ENCODE measurements at places on chromosomes 7 and 10. TPM values are rescaled to one million over a fixed set of nuclear protein-coding genes. Genes with fewer than 3 reads are reported as not detected.
A peak's percentile ranks its signal among the peaks of the same experiment; 100 is the strongest.

GRCh38 chr10:132785723-132786475 is at the start of gene NKX6-2:
TSS of gene NKX6-2 (minus strand) at chr10:132786147. CDS start at chr10:132785948, 199 bp downstream.
- peaks cover 7% of the 10 kb centered on the region for H3K4me1 ChIP-seq
- H3K4me3 ChIP-seq: no peak within 1 kb of the TSS
- H3K27me3 ChIP-seq: peaks cover 25% of the 10 kb centered on the region
- H3K27ac ChIP-seq: no peak within 1 kb of the TSS
- DNase-seq: no peak
- peaks cover 8% of the 10 kb centered on the region for H3K36me3 ChIP-seq

GRCh38 chr10:25849988-25850387 is 84.0 kb upstream of the MYO3A start:
- no peak overlapping the region for H3K27ac ChIP-seq
- no peaks in the 10 kb centered on the region for H3K36me3 ChIP-seq
- DNase-seq: no peak
- no peak overlapping the region for H3K4me3 ChIP-seq
- no peaks in the 10 kb centered on the region for H3K4me1 ChIP-seq

GRCh38 chr7:6409944-6410693 is 37.6 kb downstream of the DAGLB start:
- no peaks in the 10 kb centered on the region for H3K27me3 ChIP-seq
- no peak overlapping the region for H3K4me3 ChIP-seq
- DNase-seq: no peak
- no peak overlapping the region for H3K27ac ChIP-seq

DNA sequence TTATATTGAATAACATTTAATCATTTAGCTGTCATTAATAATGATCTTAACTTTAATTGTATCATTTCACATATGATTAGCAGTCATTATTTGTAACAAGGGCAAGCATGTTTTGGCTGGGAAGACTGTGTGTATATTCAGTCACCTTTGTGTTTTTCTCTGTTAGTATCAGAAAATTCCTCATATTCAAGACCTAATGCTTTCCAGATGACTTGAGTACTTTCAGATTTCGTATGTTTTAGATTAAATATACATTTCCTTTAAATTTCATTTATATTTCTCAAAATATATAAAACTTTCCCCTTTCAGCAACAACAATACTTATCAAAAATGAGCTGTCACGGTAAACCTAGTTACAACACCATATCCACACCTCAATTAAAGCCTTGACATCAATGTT is 6.3 kb upstream of the CACNA2D1 start:
- no peak for DNase-seq
- H3K4me1 ChIP-seq: no peaks in the 10 kb centered on the region
- H3K27me3 ChIP-seq: peaks cover 4% of the 10 kb centered on the region
- no peaks in the 10 kb centered on the region for H3K36me3 ChIP-seq
- no peak overlapping the region for H3K27ac ChIP-seq

GRCh38 chr10:4131407-4132215 is 346.6 kb upstream of the KLF6 start:
- peaks cover 37% of the 10 kb centered on the region for H3K4me1 ChIP-seq
- H3K27ac ChIP-seq: peak overlapping the region; percentile 49
- peak overlapping the region; percentile 27 for H3K4me3 ChIP-seq
- peak; percentile 86 for DNase-seq
- H3K36me3 ChIP-seq: no peaks in the 10 kb centered on the region

- DNase-seq: no peak
- H3K36me3 ChIP-seq: no peaks in the 10 kb centered on the region
- H3K4me3 ChIP-seq: no peak overlapping the region
- H3K27me3 ChIP-seq: no peaks in the 10 kb centered on the region
Observed at GRCh38 chr10:12466704-12467305, 117.5 kb downstream of the CAMK1D start.

GRCh38 chr7:12765431-12766100 is 78.1 kb downstream of the ARL4A start:
- no peaks in the 10 kb centered on the region for H3K36me3 ChIP-seq
- no peak for DNase-seq
- H3K4me1 ChIP-seq: no peaks in the 10 kb centered on the region
- no peak overlapping the region for H3K4me3 ChIP-seq
- H3K27ac ChIP-seq: no peak overlapping the region

The CLCN1 gene
- not detected for total RNA-seq

The CDK14 gene
- 0.47 TPM for total RNA-seq

The MEST gene
- total RNA-seq: 2.7 TPM

DNA sequence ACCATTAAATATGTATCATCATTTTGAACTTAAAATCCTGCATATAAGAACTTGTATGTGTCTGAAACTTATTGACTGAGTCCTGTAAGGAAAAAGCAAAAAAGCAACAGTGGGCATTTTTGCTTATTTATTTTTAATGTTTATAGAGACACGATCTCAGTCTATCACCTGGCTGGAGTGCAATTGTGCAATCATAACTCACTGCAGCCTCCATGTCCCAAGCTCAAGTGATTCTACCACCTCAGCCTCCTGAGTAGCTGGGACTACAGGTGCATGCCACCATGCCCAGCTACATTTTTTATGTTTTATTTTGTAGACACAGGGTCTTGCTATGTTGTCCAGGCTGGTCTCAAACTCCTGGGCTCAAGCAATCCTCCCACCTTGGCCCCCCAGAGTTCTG is 32.2 kb downstream of the MYL10 start:
- no peak for DNase-seq
- H3K4me3 ChIP-seq: no peak overlapping the region
- H3K27ac ChIP-seq: no peak overlapping the region
- no peaks in the 10 kb centered on the region for H3K4me1 ChIP-seq

The CFTR gene
- not detected for total RNA-seq

GRCh38 chr7:14184292-14184864 is 194.9 kb upstream of the ETV1 start:
- H3K36me3 ChIP-seq: no peaks in the 10 kb centered on the region
- H3K4me3 ChIP-seq: no peak overlapping the region
- no peaks in the 10 kb centered on the region for H3K4me1 ChIP-seq
- H3K27me3 ChIP-seq: no peaks in the 10 kb centered on the region
- DNase-seq: no peak

The THNSL1 gene
- total RNA-seq: 0.52 TPM

DNA sequence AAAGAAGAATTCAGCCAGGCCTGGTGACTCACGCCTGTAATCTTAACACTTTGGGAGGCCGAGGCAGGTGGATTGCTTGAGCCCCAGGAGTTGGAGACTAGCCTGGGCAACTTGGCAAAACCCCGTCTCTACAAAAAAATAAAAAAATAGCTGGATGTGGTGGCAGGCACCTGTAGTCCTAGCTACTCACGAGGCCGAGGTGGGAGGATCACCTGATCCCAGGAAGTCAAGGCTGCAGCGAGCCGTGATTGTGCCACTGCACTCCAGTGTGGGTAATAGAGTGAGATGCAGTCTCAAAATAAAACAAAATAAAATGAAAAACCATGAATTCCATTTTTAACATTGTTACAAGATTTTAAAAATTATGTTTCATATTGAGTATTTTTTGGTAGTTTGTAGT is 988.9 kb upstream of the ZNF722 start:
- H3K27ac ChIP-seq: no peak overlapping the region
- no peaks in the 10 kb centered on the region for H3K4me1 ChIP-seq
- no peak overlapping the region for H3K4me3 ChIP-seq
- DNase-seq: no peak

DNA sequence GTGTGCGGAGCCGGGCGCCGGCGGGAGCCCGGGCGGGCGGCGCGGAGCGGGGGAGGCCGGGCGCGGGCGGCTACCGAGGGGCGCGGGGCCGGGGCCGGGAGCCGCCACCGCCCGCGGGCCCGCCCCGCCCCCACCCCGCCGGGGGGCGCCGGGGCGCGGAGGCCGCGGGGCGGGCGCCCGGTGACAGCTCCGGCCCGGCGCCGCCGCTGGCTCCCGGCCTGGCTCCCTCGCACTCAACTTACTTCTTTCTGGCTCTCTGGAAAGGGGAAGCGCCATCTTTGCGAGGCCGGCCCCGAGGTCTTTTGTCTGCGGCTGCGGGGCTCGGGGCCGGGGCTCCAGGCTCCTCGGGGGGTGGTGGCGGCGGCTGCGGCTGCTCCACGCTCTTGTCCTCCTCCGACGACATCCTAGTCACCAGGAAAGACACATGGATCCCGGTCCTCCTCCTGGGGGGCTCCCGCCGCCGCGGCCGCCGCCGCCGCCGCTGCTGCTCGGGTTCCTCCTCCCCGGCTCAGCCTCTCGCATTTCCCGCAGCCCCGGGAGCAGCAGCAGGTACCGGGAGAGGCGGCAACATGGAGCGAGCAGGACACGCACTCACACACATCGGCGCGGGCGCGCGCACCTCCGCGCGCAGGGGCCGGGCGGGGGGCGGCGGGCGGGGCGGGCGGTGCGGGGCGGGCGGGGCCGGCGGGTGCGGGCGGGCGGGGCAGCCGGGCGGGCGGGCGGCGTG is at the start of gene KMT2C:
Gene KMT2C, minus strand, starts transcription at position 620 of the 727 bp plus-strand sequence. Its CDS starts 217 bp downstream, at position 403.
- H3K27me3 ChIP-seq: no peaks in the 10 kb centered on the region
- peak within 1 kb of the TSS; percentile 92 for H3K27ac ChIP-seq
- H3K4me3 ChIP-seq: peak within 1 kb of the TSS; percentile 72
- no peaks in the 10 kb centered on the region for H3K36me3 ChIP-seq

The FAM237B gene
- total RNA-seq: not detected

DNA sequence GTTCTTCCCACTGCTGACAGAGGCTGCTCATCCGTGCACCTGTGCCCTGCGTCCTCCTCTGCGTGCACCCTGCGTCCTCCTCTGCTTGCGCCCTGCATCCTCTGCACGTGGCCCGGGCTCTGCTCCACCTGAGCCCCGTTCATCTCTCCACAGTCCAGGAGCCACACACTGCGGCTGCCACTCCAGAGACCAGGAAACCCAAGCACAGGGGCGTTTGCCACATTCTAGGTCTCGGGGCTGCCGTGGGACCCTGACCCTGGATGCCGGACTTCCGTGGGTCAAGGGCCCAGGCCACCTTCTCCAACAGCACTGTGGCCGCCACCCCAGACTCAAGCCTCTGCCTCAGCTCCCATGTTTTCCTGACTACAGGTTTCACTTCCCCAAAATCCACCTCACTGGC is 460.4 kb downstream of the PTPRN2 start:
- H3K27ac ChIP-seq: no peak overlapping the region
- no peaks in the 10 kb centered on the region for H3K4me1 ChIP-seq
- no peak overlapping the region for H3K4me3 ChIP-seq
- no peak for DNase-seq

DNA sequence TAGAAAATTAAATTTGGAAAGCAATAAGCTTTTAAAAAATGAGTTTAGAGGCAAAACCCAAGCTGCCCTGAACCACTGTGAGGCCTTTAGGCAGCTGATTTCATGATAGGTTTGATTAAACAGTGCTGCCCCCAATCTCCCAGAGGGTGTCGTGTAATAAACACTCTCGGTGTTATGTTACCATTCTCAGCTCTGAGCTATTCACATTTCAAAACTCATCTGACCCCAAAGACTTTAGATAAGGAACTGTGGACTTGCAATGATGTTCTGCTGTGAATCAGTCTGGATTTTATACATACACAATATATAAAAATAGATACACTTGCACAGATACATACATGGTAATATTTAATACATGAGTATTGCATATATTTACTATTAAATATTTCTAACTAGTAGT is 120.4 kb downstream of the MALRD1 start:
- H3K4me3 ChIP-seq: no peak overlapping the region
- no peaks in the 10 kb centered on the region for H3K36me3 ChIP-seq
- H3K27me3 ChIP-seq: no peaks in the 10 kb centered on the region
- H3K4me1 ChIP-seq: no peaks in the 10 kb centered on the region

The CYP2C8 gene
- 0.30 TPM for total RNA-seq

DNA sequence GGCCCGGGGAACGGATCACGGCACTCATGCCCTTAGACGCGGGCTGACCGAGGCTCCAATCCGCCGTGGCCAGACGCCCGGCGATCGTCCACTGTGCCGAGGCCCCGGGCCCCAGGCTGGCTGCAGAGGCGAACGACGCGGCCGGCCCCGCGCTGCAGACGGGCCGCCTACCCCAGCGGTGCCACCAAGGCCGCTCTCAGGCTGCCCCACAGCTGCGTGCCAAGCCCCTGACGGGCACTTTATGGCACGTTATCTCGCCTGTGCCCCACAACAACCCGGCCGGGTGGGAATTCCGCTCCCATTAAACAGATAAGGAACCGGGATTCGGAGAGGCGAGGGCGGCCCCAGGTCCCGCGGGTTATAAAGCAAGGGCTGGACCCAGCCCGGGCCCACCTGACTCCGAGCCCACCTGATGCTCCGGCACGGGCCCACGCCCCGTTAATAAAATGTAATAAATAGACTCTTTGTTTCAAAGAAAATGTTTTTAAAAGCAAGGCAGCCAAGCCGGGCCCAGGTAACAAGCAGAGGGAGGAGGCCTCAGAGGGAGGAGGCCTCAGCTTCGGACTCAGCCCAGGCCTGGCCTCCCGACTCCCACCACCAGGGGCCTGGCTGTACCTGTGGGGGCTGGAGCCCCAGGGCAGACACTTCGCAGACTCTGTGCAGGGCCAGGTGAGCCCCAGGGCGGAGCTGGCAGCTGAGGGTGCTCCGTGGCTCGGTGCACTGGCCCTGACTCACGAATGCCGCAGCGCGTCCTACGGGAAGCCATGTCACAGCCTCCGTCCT is 79.7 kb downstream of the FOXL3 start:
- no peak overlapping the region for H3K27ac ChIP-seq
- no peak for DNase-seq
- no peak overlapping the region for H3K4me3 ChIP-seq
- H3K27me3 ChIP-seq: no peaks in the 10 kb centered on the region

- no peaks in the 10 kb centered on the region for H3K4me1 ChIP-seq
- H3K27ac ChIP-seq: no peak overlapping the region
- no peaks in the 10 kb centered on the region for H3K36me3 ChIP-seq
- H3K4me3 ChIP-seq: no peak overlapping the region
- H3K27me3 ChIP-seq: no peaks in the 10 kb centered on the region
Observed at GRCh38 chr7:78389022-78389421, 590.4 kb downstream of the PHTF2 start.

DNA sequence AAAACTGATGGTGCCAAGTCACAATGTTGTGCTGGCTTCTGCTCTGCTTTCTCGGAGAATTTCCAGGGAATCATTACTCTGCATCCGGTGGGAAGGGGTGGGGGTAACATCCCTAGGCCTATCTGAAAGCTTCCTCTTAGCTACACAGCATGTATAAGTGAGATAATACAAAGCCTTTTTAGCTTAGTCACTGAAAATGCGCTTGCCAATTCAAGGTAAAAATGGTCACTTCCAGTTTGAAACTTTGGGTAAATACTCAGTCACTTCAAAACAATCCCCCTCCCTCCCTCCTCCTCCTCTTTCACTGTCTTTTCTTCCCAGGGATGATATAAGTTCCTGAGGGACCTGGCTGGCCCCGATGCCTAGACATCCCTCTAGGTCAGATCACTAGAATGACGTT is 57.3 kb upstream of the APBB1IP start:
- H3K27ac ChIP-seq: no peak overlapping the region
- no peaks in the 10 kb centered on the region for H3K27me3 ChIP-seq
- DNase-seq: no peak
- H3K36me3 ChIP-seq: no peaks in the 10 kb centered on the region
- no peaks in the 10 kb centered on the region for H3K4me1 ChIP-seq
- no peak overlapping the region for H3K4me3 ChIP-seq

The PNLIPRP2 gene
- total RNA-seq: not detected

GRCh38 chr7:21616796-21617436 is 74.1 kb downstream of the DNAH11 start:
- H3K36me3 ChIP-seq: no peaks in the 10 kb centered on the region
- peaks cover 4% of the 10 kb centered on the region for H3K27me3 ChIP-seq
- H3K27ac ChIP-seq: no peak overlapping the region
- H3K4me3 ChIP-seq: no peak overlapping the region
- no peak for DNase-seq
